Muscle of arm (tissue), 14 donors: ENCODE measurements at places on chromosomes 13 and 19.

DNA sequence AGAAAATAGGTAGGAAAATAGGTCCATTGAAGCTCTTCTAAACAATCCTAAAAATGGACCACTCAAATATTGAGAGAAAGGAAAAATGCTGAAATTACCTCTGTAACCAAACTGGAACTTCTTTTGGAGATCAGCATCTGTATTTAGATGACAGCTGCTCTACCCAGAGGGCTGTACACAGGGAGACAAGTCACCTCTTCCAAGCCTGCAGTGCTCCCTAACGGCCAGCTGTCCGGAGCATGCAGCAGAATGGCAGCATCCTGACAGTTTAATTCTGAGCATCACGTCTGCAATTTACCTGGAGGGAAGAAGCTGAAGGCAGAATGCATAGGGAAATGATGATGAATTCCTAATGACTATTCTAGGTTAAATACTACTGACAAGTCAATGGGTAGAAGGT, 62.8 kb upstream of the DIAPH3 start:
- DNase-seq: no peak

- DNase-seq: no peak
Observed at GRCh38 chr19:51319649-51320279, 8.3 kb downstream of the IGLON5 start.

DNA sequence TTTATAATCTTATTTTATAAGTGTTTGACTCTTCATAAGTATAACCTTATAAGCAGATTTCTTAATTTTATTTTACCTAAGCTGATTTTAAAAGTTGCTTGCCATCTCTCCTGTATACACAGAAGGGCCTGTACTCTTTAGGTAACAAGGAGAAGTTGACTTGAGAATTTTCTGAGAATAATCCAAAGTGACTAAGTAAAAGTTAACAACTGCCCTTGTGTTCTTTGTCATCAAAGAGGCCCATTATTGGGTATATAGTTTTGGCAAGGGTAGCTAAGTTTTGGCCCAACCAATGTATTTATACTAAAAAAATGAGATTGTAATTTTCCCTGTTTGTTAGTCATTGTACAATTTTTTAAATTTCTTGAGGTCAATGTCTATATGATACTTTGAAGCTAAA, 3.2 kb downstream of the LCP1 start:
- no peak for DNase-seq

DNA sequence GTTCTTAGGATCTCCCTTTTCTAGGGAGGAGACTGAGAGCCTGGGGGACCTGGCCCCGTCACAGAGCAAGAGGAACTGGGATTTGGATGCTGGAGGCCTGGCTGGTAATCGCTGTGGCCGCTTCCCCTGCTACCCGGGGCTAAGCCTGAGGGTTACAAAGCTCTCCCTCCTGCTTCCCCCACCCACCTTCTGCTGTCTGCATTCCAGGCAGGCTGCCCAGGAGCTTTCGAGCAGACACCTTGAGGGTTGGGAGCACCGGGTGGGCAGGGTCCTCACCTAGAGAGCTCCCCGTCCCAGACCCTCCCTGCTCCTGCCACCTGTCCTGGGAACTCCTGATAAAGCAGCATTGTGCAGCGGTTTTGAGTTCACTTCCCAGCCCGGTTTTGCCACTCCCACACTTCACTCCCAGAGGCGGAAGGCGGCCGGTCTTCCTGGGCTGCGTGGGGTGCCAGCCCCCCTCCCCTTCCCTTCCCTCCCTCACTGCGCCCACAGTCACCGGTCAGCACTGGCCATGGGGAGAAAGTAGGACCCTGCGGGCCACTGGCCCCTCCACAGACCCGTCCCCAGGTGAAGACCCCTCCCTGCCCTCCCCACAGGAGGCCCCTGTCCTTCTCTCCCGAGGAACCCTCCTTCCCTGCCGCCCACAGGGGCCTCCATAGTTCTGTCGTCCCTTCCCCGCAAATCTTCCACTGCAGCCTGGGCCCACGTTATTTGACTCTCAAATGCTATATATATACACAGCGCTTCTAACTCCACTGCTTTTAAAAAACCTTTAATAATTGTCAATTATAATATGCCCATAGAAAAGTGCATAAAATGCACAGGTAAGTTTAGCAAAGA, 8.1 kb downstream of the PAK4 start:
- DNase-seq: no peak

- DNase-seq: peak; percentile 69
Observed at GRCh38 chr19:18436671-18437490, 1.1 kb downstream of the ISYNA1 start.

GRCh38 chr13:110387451-110388107, 80.5 kb downstream of the COL4A2 start:
- peak; percentile 73 for DNase-seq

DNA sequence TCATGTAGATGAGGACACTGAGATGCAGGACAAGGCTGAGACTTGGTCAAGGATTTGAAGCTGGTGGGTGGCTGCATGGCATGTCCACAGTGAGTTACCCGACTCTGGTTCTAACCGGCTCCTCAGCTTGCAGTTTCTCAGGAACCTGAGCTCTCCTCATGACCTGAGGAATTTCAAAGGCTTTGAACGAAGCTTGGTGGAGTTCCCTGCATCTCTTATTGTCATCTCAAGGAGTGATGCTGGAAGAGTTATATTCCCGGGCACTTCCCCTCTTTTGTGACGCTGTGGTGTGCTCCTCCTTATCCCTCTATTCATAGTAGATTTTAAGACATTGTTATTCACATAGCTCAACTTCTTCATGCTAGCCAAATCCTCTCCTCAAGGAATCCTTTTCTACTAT, 500.1 kb upstream of the HTR2A start:
- no peak for DNase-seq

GRCh38 chr19:43711751-43712355, 4.0 kb upstream of the IRGC start:
- no peak for DNase-seq

DNA sequence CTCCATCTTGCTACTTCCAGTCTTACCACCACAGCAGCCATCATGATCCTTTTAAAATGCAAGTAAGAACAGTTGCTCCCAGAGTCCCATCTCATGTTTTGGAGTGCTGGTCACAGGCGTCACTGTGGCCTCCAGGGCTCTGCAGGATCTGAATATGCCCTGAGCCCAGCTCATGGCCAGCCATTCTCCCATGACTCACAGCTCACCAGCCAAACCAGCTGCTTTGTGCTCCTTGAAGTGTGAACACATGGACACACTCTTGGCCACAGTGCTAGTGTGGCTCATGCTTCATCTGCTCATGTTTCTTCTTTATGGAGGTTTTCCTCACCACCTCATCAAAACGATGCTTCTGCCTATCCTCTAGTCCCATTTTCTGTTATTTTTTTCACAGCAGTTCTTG, 466.5 kb downstream of the UQCRFS1 start:
- DNase-seq: no peak

DNA sequence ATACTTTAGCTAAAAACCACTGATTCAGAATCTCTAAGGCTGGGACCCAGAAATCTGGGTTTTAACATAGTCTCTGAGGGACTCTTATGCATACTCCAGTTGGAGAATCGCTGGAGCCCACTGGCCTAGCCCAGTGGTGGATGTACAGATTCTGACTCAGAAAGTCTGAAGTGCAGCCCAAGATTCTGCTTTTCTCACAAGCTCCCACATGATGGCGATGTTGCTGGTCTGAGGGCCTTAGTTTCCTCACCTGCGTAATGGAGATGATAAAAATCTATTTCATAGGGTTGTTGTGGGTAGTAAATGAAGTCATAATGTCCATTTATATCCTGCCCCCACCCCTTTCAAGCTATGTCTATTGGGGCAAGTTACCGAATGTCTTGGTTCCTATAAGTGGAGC, 7.7 kb upstream of the CDADC1 start:
- DNase-seq: no peak

- no peak for DNase-seq
Observed at GRCh38 chr19:10655457-10656312, 1.5 kb downstream of the ILF3 start.

DNA sequence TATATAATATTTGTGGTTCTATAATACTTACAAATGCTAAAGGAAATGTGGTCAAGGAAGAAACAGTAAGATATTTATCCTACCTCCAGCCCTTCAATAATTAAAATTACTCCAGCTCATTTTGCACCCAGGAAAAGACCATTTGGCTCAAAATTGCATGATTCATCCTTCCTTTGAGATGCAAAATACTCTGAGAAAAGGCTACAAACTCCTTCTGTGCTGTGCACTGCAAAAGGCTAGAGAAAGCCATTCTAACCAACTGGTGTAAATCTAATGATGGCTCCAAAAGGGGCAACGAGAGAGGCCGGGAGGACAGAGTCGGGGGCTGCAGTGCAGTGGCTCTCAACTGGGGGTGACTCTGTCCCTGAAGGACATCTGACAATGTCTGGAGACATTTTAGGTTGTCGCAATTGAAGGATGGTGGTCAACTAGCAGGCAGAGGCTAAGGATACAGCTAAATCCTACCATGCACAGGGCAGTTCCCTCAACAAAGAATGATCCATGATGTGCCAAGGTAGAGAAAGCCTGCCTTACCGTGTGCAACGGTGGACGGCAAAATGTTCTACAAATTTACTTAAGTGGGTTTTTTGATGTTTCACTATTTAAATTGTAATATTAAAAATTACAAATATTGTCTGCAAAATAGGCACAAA, 32.6 kb downstream of the SLC7A1 start:
- no peak for DNase-seq

DNA sequence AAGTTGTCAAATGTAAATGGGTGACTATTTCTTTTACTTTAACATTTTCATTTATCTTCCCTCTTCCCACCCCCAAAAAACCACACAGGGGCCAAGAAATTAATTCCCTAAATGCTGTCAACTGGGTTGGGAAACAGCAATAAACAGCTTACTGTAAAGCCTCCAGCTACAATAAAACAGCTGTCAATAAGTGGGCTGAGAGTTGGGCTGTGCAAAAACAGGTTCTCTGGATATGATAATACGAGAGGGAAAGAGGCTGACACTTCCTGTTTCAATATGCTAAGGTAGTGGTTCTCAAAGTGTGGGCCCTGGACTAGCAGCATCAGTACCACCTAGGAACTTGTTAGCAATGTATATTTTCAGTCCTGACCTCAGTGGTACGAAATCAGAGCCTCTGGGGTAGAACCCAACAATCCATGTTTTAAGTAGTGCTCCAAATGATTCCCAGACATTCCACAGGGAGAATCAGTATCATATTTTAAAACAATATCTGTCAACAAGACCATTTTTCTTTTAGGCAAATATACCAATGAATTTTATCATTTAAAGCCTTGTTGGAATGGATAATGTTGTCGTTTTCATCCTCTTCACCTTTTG, 8.4 kb downstream of the PCDH9 start:
- no peak for DNase-seq

DNA sequence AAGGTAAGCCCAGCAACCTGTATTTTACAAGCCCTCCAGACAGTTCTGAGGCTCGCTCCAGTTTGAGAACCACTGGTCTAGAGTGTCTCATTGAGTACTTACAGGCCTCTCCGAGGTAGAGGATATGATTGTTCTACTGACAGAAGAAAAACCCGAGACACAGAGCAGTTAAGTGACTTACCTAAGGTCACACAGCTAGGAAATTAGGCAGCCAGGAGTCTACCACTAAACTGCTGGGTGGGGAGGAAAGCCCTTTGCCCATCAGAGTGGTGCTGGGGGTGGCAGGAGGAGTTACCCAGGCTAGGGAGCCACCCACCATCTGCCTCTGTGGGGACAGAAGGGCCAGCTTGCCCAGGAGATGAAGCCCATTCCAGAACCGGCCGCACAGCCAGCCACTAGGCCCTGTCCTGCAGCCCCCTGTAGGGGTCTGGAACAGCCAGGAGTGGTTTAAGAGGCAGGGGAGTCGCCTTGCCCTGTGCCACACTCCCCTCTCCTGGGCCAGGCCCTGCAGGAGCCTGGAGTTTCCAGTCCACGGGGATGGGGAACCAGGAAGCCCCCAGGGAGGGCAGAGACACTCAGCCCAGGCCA, 703 bp downstream of the RASGRP4 start:
- DNase-seq: no peak

DNA sequence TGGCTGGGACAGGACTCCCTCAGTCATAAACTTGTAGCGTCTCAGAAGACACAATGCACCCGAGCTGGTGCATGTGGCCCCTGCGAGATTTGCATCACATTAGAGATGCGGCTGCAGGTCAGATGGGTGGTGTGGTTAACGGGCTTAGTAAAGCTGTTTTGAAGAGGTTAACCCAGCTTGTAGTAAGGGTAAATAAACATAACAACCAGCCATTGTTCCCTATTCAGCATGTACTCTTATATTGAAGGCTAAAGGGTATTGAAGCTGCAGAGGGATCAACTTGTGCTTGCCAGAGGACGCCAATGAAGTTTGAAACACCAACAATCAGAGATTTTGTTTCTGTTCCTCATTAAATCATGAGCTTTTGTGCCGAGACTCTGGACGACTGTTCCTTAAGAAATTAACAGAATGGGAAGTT, 79.4 kb downstream of the ZIC5 start:
- DNase-seq: no peak

- peak; percentile 43 for DNase-seq
Observed at GRCh38 chr19:42422901-42423461, 4.2 kb downstream of the LIPE start.

DNA sequence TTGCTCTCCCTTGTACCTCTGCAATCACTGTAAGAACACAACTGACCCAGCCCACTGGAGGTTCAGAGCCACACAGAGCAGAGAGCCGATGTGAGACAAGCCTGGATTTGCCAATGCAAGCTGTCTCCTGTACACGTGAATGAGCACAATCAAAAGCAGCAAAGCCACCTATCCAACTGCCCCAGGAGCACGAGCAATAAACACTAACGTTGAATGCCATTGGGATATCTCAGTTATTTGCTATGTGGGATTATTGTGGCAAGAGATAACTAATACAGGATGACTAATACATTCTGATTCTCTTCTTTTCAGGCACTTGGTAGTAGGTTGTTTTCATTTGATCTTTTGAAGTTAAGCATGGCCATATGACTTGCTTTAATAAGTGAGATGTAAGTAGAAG, 85.2 kb upstream of the FAM216B start:
- no peak for DNase-seq

DNA sequence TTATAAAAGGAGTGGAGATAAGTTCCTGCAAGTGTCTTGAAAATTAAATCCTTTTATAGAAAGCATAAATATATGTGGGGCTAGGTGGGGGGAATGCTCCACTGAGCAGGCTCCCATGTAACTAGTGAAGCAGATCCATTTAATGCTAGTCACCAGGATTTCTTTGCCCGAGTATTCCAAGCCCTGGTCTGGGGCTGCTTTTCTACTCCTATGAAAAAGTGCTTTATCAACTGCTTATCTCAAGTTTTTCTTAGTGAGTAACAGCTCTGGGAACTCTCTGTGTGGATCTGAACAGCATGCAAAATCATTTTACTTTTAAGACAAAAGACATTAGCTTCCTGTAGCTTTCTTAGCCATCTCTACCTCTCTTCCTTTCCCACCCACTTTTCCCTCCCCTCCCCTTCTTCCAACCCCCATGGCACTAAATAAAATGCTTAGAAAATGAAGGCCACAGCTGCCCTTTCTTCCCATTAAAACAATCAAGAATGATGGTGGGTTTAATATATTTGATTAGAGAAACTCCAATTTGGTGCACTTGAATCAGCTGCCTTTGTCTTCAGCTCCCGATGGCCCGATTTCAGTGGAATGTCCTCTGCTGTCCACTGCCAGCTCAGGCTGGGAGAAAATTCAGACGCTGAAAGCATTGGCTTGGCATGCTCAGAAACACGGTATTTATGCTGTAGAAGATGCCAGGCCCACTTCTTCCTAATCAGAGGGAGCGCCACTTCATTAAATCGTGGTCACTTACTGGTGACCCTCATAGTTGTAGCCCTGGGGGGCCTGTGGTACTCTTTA, 475.1 kb downstream of the FOXO1 start:
- DNase-seq: peak; percentile 27

- no peak for DNase-seq
Observed at GRCh38 chr13:64753233-64754000, 2476.7 kb downstream of the PCDH9 start.
